ENCODE measurements at places on chromosomes 12 and 14.

DNA sequence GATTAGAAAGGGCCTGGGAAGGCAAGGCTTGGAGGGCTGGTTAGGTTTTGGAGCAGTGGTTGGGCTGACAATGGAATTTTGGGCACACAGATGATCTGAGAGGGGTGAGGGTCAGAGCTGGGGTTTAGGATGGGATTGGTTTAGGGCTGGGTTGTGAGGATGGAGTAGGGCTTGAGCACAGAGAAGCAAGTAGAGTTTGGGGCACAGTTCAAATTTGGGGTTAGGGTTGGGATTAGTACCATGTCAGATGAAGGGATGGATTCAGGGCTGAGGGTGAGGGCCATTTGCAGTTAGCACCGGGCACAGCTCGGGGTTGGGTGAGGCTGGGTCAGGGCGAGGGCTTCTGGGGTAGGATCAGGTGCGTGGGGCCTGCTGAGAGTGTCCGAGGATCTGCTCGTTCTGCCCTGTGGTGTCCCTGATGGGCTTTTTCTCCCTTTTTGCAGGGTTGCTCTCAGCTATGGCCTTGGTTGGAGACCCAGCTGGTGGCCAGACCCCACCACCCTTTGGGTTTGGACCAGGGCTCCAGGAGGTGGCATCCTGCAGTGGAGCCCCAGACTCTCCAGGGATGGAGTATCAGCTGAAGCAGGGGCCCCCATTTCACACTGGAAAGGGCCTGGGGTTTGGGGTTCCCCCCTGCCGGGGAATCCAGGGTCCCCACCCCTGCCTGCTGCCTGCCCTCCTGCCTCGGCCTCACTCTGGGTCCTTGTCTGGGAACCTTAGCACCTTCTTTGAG lies 45.6 kb downstream of the KRT80 start:
- DNase-seq: no peak

- no peak for DNase-seq
Observed at GRCh38 chr12:16437926-16438325, 90.5 kb downstream of the MGST1 start.

DNA sequence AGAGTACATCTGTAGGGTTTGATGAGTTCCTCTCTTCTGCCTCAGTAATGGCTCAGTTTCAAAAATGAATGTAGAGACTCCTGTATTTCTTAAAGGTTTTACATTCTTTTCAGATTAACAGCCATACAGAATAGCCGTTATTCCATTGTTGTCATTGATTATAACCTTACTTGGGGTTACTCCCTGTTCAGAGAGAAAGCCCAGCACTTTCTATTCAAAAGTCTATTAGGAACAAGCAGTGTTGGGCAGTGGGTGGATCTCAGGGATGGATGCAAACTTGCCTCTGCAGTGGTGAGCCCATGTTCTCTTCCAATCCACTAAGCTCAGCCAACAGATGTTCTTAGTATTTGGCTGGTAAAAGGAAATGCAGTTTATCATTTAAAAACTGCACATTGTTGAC lies 342.6 kb upstream of the E2F7 start:
- DNase-seq: no peak

DNA sequence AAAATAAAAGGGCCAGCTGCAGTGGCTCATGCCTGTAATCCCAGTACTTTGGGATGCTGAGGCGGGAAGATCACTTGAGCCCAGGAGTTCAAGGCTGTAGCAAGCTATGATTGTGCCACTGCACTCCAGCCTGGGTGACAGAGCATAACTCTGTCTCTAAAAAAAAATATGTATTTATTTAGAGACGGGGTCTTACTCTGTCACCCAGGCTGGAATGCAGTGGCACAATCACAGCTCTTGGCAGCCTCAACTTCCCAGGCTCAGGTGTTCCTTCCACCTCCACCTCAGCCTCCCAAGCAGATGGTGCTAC lies 179.3 kb upstream of the ATF7IP start:
- DNase-seq: no peak

DNA sequence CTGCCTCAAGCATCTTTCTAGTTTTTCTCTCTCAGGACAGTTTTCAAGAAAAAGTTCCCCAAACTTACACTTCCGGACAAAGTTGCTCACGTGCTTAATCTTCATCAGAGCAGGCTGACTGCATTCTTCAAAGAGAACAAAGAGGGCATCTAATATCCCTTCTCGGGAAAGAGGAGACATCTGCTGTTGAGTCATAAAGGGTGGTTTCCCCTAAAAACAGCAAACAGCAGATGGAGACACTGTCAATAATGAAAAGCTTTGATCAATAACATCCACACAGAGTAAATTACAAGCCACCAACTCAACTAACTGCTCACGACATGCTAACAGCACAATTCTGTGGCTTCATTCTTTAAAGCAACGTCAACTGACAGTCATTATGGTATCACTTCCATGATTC lies 8.1 kb downstream of the CIT start:
- DNase-seq: no peak

GRCh38 chr12:99043319-99043914 lies 398.3 kb downstream of the APAF1 start:
- no peak for DNase-seq

DNA sequence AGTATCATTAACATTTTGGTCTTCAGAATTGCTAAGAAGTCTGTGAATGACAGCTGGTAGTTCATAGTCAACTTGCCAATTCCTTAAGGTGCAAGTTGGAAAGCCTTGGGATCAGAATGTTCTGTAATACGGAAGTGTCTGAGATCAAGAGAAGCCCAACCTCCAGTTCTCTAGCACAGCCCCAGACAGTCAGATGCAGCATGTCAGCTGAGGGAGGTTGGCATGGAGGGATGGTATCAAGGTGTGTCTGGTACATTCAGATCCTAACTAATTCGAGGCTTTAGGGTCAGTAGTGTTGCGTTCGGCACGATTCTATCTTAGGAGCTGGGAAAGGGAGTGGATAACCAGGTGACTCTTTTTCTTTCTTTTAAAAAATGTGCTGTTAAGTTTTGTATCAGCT lies 38.3 kb downstream of the FNTB start:
- DNase-seq: no peak

DNA sequence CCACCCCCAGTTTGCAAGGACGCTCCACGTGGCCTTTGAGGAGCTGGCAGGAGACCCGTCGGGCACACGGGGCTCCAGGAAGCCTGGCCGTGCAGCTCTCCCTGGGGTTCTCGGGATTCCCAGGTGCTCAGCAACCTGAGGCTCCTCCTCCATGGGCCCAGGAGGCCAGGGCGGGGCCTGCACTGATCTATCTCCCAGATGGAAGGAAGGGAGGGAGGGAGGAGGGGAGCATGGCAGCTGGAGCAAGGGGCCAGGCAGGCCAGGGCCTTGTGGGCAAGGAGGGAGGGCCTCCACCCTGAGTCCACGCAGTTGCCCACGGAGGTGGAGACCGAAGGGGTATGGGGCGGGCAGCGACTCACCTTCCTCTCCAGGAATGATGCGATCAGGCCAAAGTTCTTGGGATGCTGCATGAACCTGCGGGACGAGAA lies 127.3 kb downstream of the RFLNA start:
- DNase-seq: no peak

GRCh38 chr12:88801227-88802095 lies 221.2 kb upstream of the KITLG start:
- DNase-seq: no peak

DNA sequence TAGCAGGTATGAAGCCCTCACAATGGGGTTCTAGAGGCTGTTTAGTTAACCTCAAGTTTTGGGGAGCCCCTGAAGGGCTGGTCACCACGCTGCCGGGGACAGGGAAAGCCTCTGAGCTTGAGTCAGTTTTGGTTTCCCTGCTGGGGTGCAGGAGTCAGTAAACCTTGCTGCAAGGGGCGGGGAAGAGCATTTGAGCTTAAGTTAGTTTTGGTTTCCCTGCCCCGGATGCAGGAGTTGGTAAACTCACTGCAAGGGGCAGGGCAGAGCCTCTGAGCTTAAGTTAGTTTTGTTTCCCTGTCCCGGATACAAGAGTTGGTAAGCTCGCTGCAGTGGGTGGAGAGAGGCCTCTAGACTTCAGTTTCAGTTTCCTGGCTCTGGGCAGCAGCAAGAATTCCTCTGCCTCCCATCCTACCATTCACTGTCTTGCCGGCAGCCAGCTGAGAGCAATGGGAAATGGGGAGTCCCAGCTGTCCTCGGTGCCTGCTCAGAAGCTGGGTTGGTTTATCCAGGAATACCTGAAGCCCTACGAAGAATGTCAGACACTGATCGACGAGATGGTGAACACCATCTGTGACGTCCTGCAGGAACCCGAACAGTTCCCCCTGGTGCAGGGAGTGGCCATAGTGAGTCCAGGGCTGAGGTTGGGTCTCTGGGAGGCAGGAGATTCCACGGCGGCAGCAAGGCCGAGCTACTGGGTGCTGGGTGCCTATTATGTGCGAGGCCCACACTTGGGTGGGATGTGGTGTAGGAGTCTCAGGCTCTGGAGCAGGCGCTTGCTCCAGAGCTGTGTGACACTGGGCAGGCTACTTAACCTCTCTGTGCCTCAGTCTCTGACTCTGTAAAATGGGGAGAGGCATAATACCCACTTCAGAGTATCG lies at the start of gene OAS2:
Gene OAS2, plus strand, starts transcription at position 357 of the 878 bp plus-strand sequence. Its CDS starts 90 bp downstream, at position 447.
- DNase-seq: peak; percentile 60

DNA sequence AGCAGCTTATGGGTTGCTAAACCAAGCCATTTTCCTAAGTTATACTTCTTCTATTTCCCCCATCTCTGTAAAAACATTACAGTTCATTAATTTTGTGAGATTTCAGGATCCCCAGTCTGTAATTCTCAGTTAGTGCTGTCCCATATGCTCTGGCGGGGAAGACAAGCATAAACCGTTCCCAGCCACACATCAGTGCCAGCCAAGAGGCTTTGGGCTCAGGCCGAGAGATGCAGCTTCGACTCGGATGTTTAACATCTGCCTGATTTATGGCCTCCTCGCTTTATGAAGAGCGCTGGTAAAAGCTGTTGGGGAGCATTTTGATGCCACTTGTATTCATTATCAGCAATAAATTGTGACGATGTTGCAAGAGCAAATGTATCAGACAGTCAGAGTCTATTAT lies 349.1 kb upstream of the CCDC196 start:
- DNase-seq: no peak

GRCh38 chr14:49863487-49864281 lies 11.1 kb upstream of the NEMF start:
- no peak for DNase-seq

- DNase-seq: no peak
Observed at GRCh38 chr14:92340931-92341330, 18.0 kb downstream of the SLC24A4 start.

DNA sequence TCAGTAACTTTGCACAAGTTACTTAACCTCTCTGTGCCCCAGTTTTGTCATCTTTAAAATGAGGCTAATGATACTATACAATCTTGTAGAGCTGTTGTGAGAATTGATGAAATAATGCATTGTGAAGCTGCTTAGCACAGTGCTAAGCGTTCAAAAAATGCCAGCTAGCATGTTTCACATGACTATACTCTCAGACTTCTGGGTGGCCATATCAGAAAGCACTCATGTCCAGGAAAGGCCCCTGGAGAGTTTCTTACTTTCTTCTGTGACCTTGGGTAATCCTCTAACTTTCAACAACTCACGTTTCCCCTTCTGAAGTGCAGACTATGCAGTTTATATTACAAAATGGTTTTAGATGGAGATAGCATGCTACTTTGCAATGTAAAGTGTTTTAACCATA lies 68.1 kb downstream of the TPH2 start:
- DNase-seq: no peak

DNA sequence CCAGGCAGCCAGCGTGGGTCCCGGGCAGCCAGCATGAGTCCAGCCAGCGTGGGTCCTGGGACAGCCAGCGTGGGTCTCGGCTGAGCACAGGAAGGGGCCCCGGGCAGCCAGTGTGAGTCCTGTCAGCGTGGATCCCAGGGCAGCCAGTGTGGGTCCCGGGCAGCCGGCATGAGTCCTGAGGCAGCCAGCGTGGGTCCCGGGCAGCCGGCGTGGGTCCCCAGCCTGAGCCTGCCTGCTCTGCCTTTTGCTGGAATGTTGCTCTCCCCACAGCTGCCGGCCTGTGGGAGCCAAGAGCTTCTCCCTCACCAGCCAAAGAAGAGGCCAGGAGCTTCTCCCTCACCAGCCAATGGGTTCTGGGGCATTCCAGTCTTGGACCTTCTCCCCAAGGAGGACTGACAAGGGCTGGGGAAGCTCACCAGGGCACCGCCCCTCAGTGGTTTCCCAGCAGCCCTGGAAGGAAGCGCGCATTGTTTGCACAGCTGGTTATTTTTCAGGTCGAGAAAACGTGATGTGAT lies 15.0 kb upstream of the RFLNA start:
- no peak for DNase-seq

- DNase-seq: no peak
Observed at GRCh38 chr14:79373451-79373850, 837.9 kb downstream of the DIO2 start.

GRCh38 chr12:569803-570434 lies 93.3 kb downstream of the NINJ2 start:
- peak; percentile 75 for DNase-seq

DNA sequence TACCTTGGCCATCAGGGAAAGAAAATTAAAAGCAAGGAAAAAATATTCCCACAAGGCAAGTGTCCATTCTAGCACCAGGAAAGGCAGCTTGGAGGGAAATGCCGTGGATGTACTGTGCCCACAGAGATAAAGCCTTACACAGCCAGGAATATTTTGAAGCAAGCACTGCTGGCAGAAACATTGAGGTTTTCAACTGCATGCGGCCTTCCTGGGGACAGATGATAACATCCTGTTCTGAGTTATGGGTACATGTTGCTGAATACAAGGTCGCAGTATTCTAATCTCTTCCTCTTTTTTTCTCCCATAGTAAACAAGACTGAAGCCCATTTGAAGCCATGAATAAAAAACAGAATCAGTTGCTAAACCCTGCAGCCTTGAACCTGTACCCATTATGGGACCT lies 197.1 kb downstream of the BTG1 start:
- no peak for DNase-seq

- DNase-seq: no peak
Observed at GRCh38 chr12:60947533-60947932, 1312.7 kb upstream of the USP15 start.

- DNase-seq: no peak
Observed at GRCh38 chr12:58310368-58310767, 369.0 kb downstream of the ATP23 start.

DNA sequence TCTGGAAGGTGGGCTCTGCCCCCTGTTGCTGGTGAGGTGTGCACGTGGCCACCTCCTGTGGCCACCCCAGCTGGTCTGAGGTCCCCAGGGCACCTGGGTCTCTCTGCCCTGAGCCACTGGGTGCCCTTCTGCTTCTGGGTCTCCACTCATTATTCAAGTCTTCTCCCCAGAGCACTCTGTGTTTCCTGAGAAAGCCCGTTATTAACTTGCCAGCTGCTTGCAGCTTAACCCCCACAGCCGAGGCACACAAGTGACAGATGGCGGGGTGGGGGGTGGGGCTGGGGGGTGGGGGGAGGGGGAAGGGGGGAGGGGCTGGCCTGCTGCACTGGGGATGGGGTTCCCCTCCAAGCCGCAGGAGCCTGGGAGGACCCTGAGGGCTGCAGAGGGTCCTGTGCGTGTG lies 40.5 kb downstream of the FBRSL1 start:
- no peak for DNase-seq

Data from activated T-helper 1 cell treated with anti-CD3 and anti-CD28 coated beads, Interleukin-2, amount 50 U/mL, for 16 hours (primary cell).